Naive thymus-derived CD8-positive, alpha-beta T cell (primary cell): ENCODE measurements at places on chromosomes 12 and 14.

GRCh38 chr14:89484051-89484844, 67.2 kb upstream of the FOXN3 start:
- DNase-seq = no peak

GRCh38 chr14:62158779-62159178, 396.6 kb downstream of the SNAPC1 start:
- no peak for DNase-seq

DNA sequence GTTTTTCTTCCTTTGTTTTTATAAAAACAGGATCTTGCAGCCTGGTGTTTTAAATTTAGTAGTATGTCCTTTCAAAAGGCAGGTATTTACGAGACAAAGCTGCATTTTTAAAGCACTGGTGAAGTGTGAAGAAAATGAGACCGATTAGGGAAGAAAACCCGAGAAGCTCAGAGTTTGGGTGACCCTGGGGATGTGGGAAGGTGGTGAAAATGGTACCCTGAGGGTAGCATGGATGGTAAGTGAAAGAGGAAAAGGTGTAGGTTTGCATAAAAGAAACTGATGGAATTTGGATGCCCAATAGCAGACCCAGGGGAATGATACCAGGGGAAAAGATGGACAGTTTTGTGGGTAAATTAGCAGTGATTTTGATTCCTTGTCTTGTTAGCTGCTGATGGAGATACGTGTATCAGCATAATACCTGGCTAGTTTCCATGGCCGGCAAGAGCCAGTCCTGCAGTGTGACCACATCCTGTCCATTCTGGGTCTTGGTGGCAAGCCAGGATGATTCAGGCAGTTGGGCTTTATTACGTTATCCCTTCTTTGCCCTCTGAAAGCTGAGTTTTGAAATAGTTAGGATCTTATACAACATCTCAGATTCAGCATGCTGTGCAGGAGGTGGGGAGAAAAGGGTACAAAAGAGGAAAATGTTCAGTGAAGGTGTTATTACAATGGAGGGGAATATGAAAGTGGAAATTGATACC, 8.9 kb downstream of the BICD1 start:
- no peak for DNase-seq

DNA sequence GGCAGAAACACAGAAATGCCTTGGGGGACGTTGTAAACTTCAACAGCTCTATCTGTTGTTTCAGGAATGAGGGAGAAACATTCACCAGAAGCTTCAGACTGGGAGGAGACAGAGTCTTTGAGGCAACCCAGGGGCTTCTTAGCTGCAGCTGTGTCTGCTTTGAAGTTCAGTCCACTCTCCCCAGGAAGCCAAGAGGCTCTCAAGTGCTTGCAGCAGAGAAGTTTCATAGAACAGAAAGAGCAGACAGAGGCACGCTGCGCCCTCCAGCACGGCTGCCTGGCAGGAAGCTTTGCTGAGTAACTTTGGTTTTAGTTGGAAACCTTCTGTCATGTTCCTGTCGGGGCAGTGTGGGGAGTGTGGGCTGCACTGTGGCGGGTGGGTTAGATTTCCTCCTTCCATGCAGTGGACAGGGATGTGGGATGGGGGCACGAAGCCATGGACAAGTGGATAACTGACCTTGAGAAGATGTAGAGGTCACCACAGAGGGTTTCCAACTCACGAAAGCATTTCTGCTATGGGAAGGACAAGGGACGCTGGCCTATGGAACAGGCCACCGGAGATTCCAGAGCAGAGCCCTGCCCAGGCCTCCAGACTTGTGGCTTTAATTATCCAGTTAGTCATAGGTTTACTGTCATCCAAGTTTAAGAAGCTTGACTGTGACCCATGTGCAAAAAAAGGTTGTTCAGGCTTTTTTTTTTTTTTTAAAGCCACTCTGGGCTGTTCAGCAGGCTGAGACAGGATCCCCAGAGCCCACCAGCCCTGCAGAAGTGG, 107.7 kb downstream of the ARF6 start:
- peak; percentile 71 for DNase-seq

DNA sequence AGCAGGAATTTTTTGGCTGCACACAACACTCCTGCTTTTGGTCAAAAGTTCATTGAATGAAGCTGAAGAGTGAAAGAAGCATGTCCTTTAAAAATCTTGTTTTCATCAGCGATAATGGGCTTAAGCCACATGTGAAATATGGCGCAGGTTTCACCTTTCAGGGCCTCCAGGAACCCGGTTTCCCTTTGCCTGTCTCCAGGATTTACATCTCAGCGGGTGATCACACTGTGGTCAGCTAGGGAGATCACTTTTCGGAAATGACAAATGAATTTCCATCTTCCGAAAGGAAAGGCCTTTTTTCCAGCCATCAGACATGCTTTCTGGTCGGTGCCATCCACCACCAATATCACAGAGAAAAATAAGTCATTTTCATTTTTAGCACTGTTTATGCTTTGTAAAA, 727.1 kb upstream of the TBX3 start:
- DNase-seq = no peak

DNA sequence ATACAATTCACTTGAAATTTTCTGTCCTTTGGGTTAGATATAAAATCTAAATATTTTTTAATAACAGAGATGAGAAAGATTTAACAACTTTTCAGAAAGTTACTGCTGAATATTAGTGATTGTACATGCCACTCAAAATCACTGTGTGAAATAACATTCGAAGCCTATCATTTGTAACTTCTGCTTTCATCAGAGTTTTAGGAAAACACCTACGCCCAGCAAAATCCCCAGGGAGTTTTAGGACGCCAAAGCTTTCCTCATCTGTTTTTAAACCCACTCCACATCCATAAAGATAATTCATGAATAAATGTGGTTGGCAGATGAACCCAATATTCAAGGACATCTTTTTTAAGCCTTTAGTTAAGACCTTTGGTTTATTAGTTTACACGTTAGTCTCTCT, 23.9 kb downstream of the TC2N start:
- no peak for DNase-seq
